DMS153 (cell line): ENCODE measurements at places on chromosomes 11 and 22.
A peak's percentile ranks its signal among the peaks of the same experiment; 100 is the strongest.

GRCh38 chr11:94700622-94701021 is 67.5 kb upstream of the AMOTL1 start:
- DNase-seq: no peak

DNA sequence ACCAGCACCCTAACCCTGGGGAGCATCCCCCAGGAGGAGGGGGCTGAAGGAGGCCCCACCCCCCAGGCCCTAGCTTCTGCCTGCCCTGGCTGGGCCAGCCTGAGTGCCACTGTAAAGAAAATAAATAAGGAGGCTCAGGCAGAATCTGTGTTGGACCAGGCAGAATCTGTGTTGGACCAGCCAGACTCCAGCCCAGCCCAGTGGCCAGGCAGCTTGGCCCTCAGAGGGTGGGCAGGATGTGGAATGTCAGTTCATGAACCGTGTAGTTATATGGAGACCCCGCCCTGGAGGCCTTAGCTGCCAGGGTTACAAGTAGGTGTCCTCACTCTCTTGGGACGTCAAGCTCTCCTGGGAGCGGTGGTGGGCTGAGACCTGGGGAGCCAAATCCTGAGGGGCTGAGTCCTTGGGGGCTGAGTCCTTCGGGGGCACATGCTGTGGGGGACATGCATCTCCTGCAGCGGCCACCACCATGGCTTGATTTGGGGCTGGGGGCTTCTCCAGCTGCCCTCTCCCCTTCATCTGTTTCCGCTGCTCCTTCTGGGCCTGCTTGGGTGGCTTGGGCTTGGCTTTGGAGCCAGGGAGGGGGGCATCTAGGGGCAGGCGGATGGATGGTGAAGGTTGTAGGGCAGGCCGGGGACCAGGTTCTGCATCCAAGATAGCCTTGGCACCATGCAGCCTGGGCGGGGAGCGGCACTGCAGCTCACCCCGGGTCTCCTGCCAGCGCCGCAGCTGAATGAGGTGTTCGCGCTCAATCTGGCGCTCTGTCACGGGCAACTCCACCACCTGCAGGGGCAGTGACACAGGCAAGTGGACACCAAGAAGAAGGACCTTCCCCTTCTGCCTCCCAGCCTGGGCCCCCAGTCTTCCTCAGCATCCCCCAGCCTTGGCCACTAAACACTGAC is 3.0 kb upstream of the CASTOR1 start:
- DNase-seq: no peak

GRCh38 chr11:114563077-114563476 is 3.4 kb upstream of the NXPE1 start:
- DNase-seq: no peak

- no peak for DNase-seq
These were observed 12.1 kb downstream of the HPS4 start for GRCh38 chr22:26471522-26471921.

- DNase-seq: no peak
These were observed 13.1 kb downstream of the RCN1 start for GRCh38 chr11:32103941-32104340.

DNA sequence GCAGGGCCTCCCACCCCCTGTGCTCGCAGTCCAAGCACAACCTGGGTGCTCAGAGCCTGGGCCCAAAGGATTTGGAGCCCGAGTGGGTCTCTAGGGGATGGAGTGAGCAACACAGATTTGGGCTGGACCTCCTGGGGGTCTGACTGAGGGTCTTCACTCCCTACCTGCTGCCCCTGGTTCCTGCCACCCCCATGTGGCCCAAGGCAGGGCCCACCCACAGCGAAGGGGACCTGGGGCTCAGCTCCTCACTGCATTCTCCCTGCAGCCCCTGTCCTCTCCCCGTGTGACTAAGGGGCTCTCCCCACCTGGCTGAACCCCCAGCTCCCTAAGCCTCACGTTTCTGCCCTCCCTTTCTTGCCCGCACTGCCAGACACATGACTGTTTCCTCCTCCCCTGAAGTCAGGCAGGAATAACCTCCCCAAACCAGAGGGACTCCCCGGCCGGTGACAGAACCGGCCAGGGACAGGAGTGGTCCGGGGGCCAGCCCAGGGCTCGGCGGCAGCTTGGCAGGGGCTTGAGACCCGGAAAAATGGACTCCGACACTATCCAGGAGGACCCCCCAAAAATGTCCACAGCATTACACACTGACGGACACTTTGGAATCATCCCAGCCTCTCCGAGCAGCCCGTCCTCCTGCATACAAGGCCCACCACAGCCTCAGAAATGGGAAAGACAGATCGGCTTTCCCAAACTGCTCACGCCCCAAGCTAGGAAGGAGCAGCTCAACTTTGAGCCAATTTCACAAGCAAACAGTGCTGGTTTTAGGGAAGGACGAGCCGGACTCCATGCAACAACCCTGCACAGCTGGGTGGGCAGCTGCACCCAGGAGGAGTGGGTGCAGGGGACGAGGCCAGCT is 57.8 kb downstream of the BRD1 start:
- DNase-seq: no peak

GRCh38 chr11:101521821-101522220 is 62.0 kb downstream of the TRPC6 start:
- DNase-seq: no peak

- no peak for DNase-seq
These were observed 14.9 kb upstream of the PRG2 start for GRCh38 chr11:57405271-57405860.

DNA sequence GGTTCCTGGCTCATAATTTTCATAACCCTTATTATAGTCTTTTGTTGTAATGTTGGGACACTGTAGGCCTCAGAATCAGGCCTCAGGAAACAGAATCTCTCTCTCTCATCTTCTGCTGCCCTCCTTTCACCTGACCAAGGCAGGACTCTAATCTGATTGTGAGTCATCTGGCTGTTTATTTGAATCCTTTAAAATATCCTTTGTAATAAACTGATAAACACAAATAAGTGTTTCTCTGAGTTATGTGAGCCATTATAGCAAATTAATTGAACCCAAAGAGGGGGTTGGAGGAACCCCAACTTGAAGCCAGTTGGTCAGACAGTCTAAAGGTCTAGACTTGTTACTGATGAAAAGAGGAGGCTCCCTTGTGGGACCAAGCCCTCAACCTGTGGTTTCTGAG is 30.6 kb downstream of the ACER3 start:
- DNase-seq: no peak

GRCh38 chr11:128615612-128616011 is 28.3 kb upstream of the ETS1 start:
- no peak for DNase-seq

DNA sequence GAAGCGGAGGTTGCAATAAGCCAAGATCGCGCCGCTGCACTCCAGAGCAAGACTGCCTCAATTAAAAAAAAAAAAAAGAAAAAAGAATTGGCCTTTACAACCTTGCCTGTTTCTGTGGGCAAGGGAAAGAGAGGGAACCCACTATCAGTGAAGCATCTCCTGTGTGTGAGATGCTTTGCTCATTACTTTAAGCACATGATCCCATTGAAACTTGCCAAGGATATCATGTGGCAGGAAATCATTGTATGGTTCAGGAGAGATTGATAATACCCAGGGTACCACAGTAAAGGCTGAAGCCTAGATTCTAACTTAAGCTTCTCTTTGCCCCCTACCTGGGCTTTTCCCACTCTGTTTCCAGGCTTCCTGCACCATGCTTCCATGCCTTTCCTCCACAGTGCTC is 3.6 kb downstream of the LDLRAD3 start:
- no peak for DNase-seq

GRCh38 chr11:116697011-116697410 is 75.8 kb downstream of the BUD13 start:
- no peak for DNase-seq

DNA sequence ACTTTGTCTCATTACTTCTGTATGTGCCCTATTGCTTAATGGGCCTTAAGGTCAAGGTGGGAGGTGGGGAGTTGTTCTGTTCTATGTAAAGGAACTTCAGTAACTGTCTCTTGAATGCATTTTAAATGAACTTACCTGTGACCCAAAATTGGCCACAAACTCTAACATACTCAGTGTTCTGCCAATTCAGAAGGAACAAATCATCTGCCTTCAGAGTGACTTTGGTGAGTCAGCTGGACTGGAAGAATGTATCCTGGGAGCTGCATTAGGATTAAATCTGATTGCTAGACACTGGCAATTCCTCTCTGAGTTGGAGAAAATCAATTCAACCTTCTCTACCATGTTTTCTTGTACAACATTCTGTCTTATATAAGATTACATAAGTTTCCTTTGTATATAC is 1104.8 kb downstream of the DLG2 start:
- DNase-seq: no peak

DNA sequence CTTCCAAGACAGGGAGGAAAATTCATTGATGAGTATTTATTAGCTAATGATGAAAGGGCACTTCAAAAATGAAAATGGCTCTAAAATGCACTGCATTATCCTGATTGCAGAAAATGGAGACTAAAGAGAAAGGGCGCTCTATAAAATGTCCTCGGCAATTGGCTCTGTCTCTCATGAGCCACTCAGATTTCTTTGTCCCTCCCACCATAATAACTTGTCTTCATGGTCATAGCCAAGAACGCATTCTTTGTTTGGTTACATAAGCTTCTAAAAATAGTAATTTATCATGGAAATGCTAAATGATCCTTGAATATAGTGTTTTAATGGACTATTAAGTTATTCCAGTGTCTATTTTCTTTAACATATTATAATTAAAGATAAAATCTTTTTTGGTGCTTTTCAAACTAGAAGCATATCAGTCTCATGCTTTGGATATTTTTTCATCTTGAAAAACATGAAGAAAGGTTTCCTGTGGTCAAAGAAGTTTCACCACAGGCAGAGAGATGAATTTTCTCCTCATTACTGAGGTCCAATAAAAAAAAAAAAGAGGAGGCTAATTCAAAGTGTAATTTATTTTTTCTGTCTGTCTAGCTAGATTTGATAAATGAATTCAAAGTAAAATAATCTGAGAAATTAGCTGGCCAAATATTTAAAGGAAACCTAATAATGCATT is 238.1 kb upstream of the BLID start:
- DNase-seq: no peak

DNA sequence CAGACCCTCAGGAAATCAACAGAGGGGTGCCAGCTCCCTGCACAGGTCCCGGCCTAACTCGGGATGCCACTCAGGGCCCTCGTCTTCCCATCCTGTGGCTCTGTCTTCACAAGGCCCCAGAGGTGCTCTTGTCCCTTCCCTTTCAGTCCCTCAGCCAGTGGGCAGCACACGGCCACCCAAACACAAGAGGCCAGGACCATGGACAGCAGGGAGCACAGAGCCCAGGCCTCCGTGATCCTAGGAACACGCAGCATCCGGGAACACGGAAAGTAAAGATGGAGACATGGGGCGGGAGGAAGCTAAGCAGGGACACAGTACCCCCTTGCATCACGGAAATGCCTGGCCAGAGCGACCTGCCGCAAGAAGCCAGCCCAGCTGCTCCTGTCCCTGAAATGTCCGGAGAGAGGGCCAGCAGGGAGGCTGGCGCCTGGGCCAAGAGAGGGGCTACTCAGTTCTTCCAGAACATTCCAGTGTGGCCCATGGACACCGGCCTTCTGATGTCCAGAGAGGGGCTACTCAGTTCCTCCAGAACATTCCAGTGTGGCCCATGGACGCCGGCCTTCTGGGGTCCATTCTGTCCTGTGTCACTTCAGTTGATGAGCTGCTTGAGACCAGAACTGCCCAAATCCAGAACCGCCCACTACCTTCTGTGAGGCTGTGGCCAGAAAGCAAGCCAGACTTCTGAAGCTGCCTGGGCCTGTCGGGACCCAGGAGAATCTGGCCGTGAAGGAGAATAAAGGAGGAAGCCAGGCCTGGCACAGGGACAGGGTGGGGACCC is 274.0 kb downstream of the BRD1 start:
- DNase-seq: no peak

DNA sequence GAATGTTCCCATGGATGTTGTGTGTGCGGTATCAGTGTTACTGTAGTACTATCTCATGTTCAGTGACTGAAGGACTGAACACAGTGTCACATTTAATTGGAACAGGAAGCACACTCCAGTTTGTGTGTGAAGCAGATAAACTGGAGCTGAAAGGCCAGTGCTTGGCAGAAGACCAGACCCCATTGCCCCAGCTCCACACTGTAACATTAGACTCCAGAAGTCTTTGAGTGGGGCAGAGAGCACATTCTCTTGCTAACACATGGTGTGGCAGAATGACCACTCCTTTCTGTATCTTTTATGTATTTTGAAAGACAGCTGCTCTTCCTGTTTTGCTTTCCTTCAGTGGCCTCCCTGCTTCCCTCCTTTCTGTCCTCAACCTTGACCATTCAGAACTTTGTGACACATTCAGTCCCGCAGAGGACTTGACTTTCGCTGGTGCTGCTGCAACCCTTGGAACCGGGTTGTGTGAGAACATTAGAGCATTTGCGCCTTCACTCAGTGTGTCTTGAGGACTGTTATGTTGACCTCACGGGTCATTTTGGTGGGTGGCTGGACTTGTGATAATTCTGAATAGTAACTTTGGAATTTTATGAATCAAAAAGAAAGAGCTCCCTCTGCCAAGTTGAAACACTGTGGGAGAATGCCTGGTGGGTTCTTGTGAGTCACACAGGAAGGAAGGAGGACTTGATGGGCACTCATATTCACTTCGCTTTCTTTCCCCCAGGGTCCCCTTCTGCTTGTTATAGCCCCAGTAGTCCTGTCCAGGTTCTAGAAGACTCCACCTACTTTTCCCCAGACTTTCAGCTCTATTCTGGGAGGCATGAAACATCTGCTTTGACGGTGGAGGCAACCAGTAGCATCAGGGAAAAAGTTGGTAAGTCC is 26.4 kb downstream of the AMOTL1 start:
- peak; percentile 82 for DNase-seq

GRCh38 chr22:48362721-48363404 is 1464.8 kb downstream of the BRD1 start:
- no peak for DNase-seq

- no peak for DNase-seq
These were observed 15.7 kb downstream of the ZNF214 start for GRCh38 chr11:7004482-7004881.

GRCh38 chr11:114098927-114099326 is 39.4 kb downstream of the ZBTB16 start:
- DNase-seq: peak; percentile 89

DNA sequence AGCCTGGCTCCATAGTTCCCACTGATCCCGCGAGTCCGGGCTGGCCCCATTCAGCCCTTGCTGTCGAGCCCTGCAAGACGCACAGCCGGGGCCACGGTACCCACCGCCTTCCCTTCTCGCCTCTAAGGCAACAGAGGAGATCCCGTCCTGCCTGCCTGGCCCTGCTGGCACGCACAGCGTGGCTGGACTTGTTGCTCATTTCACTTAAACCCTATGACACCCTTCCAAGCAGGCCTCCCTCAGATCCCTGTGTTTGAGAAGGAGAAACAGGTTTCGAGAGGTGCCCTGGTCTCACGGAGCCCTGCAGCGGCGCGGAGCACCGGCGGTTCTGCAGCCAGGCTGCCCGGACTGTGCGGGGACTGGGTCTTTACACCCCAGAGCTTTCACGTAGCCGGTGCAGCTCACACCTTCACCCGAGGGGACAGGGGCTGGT is 1048.4 kb downstream of the BRD1 start:
- no peak for DNase-seq

GRCh38 chr11:47725442-47726117 is 10.4 kb upstream of the AGBL2 start:
- DNase-seq: no peak

GRCh38 chr11:119897576-119897975 is 168.6 kb upstream of the NECTIN1 start:
- no peak for DNase-seq
